ENCODE measurements at places on chromosomes 2 and 18.

- no peak for DNase-seq
Measured at GRCh38 chr2:71348302-71348701, 16.7 kb downstream of the ZNF638 start.

- no peak for DNase-seq
Measured at GRCh38 chr2:109373791-109374547, 239.8 kb downstream of the SEPTIN10 start.

DNA sequence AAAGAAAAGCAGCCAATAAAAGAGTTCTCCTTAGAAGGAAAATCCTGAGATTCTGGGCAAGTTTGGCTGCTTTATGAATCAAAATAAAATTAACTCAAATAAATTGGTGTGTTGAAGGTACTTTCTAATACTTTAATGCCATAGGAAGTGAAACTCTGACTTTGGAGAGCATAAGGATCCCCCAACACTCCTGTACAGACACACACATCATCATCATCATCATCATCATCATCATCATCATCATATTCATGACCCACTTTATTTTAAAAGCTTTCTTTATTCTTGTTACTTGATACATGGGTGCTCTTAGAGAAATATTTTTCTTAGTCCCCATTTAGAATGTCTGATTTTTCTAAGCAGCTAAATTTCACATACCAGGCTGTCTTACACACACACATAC lies 283.1 kb upstream of the CYRIA start:
- no peak for DNase-seq

- DNase-seq, result no peak
Measured at GRCh38 chr2:182144776-182145165, 159.1 kb downstream of the PPP1R1C start.

GRCh38 chr2:54952978-54953456 lies 97.2 kb downstream of the RTN4 start:
- DNase-seq, result no peak

DNA sequence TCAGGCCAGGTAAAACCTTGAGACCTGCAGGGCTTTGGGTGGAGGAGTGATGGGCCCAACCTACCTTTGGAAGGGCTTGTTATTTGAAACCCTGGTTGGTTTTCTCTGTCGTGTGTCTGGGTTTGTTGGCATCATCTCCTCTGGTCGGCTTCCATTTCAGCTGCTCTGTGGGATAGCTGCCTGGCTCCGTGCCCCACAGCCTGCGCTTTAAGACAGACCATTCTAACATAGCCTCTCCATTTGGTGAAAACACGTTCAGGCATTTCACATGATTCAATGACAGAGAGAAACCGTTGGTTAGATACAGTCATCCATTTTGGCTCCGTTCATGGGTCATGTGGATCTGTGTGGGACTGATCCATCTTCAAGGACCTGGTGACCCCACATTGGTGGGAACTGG lies 37.0 kb upstream of the LYPD6B start:
- no peak for DNase-seq

- DNase-seq, result no peak
Measured at GRCh38 chr2:241842067-241842415, 16.7 kb downstream of the PDCD1 start.

GRCh38 chr2:61410185-61410584 lies 60.7 kb downstream of the USP34 start:
- DNase-seq, result no peak

DNA sequence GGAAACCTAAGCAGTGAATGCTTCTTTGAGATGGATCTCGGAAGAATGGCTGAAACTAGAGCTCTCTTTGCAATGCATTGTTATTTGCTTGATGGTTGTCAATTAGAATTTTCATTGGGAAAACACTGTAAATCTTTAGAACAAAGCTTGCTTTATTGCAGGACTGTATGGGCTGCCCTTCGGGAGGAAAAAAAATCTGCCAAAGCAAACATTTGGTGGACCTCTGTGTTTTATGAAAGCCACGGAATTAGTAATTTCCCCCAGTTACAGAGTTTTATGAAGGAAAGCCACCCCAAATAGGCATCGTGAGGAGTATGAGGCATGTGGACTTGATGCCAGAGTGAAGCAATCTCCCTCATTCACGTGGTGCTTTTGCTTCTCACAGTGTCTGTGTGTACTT lies 33.5 kb downstream of the RHBDD1 start:
- DNase-seq, result no peak

DNA sequence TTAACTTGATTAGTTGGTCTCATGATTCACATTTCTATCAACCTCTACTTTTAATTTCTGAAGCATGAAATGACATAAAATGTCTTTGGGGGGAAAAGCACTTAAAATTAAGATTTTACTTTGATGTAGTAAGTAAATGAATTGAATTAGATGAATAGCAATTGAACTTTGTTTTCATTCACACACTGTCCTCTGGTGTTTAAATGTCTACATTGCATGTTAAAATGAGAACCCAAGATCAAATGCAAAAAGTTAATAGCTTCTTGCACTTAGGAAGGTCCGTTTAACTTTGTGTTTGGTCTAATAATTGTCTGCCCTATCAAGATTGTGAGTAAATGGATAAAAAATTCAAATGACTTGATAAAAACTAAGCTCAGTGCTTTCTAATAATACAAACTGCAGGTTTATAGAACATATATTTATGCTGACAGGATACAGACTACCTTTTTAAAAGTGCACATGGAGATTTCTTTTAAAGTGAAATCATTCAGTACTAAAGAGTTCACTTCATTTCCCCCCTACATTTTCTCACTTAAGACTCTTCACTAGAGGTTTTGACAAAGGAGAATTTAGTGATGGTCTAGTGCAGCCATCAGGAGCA lies 156.2 kb upstream of the NABP1 start:
- DNase-seq, result no peak

DNA sequence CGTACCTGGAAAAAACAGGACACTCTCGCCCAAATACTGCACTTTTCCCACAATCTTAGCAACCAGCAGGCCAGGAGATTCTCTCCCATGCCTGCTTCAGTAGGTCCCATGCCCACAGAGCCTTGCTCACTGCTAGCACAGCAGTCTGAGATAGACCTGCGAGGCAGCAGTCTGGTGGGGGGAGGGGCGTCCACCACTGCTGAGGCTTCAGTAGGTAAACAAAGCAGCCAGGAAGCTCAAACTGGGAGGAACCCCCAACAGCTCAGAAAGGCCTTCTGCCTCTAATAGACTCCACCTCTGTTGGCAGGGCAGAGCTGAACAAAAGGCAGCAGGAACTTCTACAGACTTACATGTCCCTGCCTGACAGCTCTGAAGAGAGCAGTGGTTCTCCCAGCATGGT lies 1202.8 kb upstream of the ACVR2A start:
- no peak for DNase-seq

- DNase-seq, result no peak
Measured at GRCh38 chr18:72727776-72728175, 140.0 kb downstream of the NETO1 start.

GRCh38 chr2:98558852-98559530 lies 49.3 kb downstream of the COA5 start:
- no peak for DNase-seq

- no peak for DNase-seq
Measured at GRCh38 chr2:19101968-19102367, 256.5 kb downstream of the OSR1 start.

DNA sequence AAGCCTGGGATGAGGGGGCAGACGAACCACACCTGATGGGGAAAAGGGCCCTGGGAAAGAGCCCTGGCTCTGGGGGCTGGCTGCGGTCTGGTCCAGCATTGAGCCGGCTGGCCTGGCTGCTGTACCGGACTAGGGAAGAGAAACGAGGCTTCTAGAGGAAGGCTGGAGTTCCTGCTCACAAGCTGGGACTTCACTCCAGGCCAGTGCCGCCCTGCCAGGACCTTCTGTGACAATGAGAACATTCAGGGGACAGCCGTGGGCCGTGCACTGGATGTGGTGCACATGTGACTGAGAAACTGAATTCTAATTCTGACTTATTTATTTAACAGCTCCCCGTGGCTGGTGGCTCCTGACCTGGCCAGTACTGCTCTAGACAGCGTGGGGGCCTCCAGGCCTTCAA lies 269.3 kb downstream of the HDAC4 start:
- DNase-seq, result no peak

- no peak for DNase-seq
Measured at GRCh38 chr2:34806891-34807290, 1207.8 kb upstream of the FAM98A start.

GRCh38 chr2:166341426-166341825 lies 34.3 kb downstream of the SCN9A start:
- no peak for DNase-seq

DNA sequence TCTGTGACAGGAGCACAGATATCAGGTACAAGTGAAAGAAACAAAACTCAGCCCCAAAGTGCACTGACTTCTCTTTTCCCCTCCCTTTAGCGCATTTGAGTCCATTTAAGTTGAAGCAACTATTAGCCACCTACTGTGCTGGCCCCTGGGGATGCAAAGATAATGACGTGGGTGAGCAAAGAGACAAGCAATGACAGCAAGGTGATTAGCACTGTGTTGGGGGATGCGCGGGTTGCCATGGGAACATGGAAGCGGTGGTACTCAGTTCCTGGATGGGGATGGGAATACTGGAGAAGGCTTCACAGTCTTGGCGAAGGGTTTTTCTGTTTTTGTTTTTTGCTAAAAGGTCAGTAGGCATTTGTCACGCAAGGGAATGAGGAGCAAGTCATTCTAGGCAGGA lies 205.8 kb downstream of the LDLRAD4 start:
- no peak for DNase-seq

- no peak for DNase-seq
Measured at GRCh38 chr18:60452421-60452820, 79.8 kb upstream of the MC4R start.

GRCh38 chr2:224796695-224797305 lies 80.6 kb upstream of the CCDC195 start:
- DNase-seq, result no peak

DNA sequence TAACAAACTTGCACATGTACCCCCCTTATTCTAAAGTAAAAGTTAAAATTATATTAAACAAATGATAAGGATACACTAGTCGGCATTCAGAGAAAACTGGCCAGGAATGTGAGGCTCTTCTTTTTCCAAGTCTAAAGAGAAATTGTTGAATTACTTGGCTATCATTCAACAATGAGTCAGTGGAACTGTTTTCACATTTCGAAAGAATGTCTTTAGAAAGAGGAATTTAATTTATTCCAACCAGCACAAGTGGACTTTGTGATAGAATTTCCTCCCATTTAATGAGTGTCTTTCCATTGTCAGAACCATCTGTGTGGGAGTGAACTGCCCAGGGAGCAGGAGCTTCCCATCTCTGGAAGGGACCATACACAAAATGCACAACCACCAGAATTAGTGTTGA lies 792.2 kb downstream of the EPHA4 start:
- DNase-seq, result no peak

GRCh38 chr2:235080101-235080500 lies 128.3 kb downstream of the SH3BP4 start:
- DNase-seq, result no peak

DNA sequence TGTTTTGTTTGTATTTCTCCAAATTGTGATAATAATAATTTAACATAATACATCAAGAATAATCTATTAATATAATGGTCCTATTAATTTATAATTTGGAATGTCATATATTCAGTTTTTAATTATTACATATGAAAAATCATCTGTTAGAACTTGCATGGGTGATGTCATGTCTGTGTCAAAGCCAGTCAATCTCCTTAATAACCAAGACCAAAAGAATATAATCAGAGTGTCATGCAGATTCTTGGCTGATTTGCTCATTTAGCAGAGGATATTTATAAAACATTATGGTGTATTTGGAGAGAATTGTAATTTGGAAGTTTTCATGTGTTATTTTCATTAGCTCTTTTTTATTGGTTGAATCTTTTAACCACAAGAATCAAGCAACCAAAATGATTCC lies 96.4 kb downstream of the PIK3C3 start:
- DNase-seq, result no peak

GRCh38 chr2:162342321-162342720 lies 1.6 kb upstream of the GCA start:
- no peak for DNase-seq

DNA sequence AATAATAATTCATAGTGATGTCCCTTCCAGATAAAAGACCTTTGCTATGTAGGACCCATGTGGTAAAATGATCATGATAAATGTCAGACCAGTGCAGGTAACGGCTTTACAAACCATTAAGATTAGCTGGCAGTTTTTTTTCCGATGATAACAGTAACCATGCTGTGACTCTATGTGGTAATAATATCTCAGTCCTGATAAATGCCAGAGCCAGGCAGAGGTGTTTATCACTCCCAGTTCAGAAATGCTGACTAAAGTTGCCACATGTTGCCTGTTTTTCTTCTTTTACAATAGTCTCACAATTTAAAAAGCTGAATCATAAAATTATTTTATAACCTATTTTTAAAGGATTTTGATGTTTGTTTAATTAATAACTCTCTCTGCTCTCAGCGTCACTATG lies 565.1 kb downstream of the ARHGAP15 start:
- no peak for DNase-seq

GRCh38 chr18:52140986-52141385 lies 199.0 kb upstream of the DCC start:
- DNase-seq, result no peak

GRCh38 chr2:187310701-187311100 lies 137.4 kb downstream of the CALCRL start:
- no peak for DNase-seq

GRCh38 chr2:31578316-31578715 lies 2.4 kb downstream of the SRD5A2 start:
- no peak for DNase-seq

- DNase-seq, result no peak
Measured at GRCh38 chr2:180033993-180034894, 27.1 kb upstream of the CWC22 start.

DNA sequence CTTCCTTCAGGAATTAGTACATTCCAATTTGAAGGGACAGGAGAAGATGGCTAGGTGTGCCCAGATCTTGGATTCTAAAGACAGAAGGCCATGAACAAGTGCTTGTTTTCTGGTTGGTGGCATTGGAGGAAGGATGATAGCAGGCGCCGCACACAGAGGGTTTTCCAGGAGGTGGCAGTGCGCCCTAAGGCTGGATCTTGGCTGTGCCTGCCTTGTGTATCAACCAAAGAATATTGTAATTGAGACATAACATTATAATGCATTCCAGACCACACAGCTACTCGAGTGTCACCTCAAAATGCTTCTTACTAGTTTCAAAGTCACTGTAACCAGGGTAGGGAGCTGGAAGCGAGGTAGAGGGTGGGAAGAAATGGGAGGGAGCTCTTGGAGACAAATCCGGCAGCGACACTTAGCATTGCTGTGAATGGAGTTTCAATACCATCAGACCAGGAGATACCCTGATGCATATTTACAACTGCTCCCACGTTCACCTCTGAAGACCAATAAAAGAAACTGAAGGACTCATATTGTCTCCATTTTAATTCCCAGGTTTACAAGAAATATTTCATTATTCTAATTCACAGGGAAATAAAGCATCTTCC lies 42.5 kb downstream of the CPO start:
- peak; percentile 56 for DNase-seq

DNA sequence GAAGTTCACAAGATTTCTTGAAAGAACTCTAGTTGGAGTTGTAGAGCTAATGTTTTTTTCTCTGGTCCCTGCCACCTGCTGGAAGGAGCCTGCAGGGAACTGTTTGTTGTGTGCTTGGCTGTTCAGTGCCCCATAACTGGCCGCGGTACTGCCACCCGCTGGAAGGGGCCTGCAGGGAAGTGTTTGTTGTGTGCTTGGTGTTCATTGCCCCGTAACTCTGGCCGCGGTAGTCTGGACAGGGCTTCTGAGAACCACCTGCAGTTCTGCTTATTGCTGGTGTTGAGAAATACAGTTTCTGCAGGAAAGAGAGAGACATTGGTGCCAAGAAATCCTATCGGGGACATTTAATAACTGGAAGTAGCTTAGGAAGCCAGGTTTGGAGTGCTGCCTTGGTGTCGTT lies 58.1 kb downstream of the AGAP1 start:
- no peak for DNase-seq

Data from stimulated activated CD4-positive, alpha-beta T cell treated with anti-CD3 and anti-CD28 coated beads, Interleukin-2, amount 100 ng/mL, for 24 hours (primary cell).